C1 segment of cervical spinal cord (tissue), 14 donors: ENCODE measurements at places on chromosomes 11 and 22.

DNA sequence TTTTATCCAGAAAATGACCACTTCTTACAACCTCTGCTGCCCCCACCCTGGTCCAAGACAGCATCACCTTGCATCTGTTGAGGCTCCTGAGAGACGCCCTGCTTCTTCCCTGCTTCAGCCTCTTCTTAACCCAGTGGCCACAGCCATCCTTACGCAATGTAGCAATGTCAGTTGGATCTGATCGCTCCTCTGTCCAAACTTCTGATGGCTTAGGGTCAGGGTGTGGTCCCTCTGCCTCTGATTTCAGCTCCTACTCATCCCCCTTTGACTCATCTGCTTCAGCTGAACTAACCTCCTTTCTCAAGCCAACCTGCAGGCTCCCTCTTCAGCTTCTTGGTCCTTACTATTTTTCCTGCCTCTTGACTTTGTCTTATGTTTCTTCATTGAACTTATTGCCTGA, 280.8 kb downstream of the KIRREL3 start:
- no peak for DNase-seq

GRCh38 chr11:1120532-1121330, 37.0 kb upstream of the MUC5AC start:
- DNase-seq, result no peak

- no peak for DNase-seq
These were observed at the start of gene CFAP300 for GRCh38 chr11:102047305-102047924. Gene CFAP300, plus strand, starts transcription at chr11:102047437. Its CDS starts 34 bp downstream, at chr11:102047471.

- DNase-seq, result no peak
These were observed 13.5 kb upstream of the SPI1 start for GRCh38 chr11:47391711-47392432.

DNA sequence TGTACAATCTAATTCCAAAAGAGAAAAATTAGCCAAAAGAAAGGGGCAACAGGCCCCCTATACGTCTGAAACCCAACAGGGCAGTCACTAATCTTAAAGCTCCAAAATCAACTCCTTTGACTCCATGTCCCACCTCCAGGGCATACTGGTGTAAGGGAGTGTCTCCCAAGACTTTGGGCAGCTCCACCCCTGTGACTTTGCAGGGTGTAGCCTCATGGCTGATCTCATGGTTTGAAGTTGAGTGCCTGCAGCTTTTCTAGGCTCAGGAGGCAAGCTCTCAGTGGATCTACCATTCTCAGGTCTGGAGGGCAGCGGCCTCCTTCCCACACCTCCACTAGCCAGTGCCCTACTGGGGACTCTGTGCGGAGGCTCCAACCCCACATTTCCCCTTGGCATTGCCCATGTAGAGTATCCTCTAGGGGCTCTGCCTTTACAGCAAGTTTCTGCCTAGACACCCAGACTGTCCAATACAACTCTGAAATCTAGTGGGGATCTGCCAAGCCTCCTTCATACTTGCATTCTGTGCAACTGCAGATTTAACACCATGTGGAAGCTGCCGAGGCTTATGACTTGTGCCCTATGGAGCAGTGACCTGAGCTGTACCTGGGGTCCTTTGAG, 94.5 kb downstream of the TRIM29 start:
- DNase-seq, result no peak

- no peak for DNase-seq
These were observed 23.7 kb upstream of the RPS3 start for GRCh38 chr11:75375626-75376025.

DNA sequence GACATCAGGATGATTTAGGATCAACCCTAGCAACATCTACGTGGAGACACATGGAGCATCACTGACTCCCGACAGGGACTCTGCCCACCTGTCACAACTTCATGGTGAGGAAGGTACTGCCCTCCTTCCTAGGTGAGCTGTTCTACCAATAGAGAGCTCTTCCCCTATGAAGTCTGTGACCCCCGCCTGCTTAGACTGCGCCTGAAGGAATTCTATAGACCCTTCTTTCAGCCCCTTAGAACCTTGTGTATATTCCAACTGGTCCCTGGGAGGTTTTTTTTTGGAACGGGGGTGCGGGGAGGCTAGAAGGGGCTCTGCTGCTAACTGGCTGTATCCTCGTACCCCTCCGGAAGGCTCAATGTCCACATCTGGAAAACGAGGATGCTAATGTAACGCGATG, 566 bp downstream of the INTS4 start:
- DNase-seq, result no peak

DNA sequence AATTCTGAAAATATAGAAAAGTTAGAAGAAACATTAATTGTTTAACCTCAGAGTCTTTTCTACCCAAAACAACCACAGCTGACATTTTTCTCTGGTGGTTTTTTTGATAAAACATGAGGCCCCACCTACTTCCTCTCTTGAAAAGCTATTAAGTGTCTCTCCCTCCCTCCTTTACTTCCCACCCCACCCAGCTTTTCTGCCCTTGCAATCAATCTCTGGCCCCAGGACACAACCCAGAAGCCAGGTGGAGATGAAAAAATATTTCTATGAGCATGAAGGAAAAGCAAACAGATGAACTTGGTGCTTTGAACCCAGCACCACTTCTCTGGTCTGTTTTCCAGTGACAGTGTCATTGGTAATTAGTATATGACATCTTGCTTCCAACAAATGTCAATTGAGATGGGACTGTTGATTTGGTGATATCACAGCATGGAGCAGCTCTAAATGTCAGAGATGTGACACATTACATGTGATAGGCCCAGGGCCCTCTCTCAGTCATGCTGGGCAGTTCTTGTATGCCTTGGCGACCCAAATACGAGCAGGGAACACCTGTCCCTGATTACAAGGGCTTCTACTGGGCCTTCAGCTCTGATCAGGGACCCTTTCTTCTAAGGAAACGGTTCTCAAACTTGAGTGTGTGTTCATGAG, 23.9 kb upstream of the TMPRSS13 start:
- no peak for DNase-seq

DNA sequence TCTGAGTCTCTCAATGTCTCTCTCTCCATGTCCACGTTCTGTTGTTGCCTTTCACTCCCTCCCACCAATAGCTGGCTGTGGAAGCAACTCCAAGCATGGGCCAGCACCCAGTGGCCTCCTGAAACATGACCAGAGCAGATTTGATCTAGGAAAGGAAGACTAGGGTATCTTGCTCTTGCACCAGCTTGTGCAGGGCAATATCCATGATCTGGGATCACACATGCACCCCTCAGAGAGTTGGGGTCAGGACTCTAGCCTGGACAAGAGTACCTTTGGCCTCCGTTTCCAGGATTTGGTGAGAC, 34.5 kb upstream of the RIC3 start:
- DNase-seq, result no peak

DNA sequence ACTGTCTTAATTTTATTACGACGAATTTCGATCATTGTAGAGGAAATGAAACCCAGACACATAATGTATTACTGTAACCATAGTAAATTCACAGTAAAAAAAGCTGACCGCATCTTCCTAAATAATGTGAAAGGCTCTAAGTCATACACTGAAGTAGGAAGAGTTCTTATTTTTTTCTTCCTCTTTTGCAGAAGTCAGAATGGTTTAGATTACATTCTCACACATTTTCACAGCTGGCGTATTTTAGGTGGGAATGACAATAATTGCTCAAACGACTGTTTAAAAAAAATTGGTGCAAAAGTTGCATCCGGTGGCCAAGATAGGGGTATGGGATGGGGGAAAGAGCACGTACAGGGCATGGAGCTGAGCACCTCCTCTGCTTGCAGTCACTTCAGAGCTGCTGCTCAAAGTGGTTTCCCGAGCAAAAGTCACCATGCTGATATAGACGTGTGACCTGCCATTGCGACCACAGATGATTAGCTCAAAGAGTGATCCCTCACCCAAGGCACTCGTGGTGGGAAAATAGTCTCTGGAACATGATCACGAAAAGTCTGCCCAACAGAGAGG, 35.3 kb downstream of the MMP13 start:
- no peak for DNase-seq

DNA sequence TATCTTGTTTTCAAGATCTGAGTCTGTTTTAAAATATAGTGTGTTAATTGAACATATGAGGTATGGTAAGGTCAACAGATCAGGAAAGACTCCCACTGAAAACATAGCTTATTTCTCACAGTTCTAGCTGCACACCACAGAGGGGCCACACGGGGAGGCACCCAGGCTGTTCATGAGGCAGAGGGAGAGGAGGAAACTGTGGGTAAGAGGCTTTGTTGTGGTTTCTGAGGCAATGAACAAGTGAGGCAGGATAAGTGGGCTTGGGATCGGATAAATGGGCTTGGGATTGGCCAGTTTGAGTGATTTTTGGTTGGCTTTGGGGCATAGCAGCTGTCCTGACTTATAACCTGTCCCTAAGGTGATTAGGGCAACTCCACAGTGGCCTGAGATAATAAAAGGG, 242.1 kb downstream of the LUZP2 start:
- DNase-seq, result no peak

GRCh38 chr11:115126515-115127208, 377.6 kb downstream of the CADM1 start:
- DNase-seq, result no peak

DNA sequence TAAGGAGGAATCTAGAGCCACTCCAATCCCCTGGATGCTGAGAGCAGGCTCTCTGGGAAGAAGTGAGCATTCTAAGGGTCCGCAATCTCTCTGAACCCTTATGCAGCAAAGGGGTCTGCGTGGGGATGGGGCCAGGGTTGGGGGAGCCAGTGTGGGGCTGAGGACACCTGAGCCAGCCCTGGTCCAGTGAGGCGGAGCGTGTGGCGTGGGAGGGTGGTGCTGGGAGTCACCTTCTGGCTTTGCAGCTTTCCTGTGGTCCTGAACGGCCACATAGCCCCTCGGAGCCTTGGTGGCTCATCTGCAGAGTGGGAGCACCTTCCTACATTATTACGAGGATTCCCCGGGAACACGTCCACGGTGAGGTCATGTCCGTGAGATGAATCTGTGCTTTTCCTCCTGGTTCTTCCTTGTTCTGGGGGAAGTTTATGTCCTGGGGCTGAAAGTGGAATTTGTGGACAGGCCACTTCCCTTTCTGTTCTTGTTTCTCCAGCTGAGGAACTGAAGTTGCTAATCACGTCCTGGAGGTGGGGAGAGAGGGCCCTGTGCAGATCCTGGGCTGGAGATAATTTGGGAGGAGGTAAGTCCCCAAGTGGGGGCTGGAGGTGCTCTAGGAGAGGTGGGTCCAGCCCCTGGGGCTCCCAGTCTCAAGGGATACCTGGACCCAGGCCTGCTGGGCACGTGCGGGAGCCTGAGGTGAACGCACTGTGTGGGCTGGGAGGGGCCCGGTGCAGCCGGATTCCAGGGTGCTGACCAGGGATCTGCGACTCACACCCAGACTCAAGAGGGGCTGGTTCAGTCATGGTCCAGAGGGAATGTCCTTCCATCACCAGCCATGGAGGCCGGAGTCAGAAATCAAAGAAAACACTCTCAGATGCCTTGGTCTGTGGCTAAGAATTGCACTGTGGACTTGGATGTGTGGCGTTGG, 6.1 kb downstream of the MRGPRE start:
- no peak for DNase-seq

- DNase-seq, result no peak
These were observed 38.0 kb downstream of the OSBPL5 start for GRCh38 chr11:3126901-3127691.

DNA sequence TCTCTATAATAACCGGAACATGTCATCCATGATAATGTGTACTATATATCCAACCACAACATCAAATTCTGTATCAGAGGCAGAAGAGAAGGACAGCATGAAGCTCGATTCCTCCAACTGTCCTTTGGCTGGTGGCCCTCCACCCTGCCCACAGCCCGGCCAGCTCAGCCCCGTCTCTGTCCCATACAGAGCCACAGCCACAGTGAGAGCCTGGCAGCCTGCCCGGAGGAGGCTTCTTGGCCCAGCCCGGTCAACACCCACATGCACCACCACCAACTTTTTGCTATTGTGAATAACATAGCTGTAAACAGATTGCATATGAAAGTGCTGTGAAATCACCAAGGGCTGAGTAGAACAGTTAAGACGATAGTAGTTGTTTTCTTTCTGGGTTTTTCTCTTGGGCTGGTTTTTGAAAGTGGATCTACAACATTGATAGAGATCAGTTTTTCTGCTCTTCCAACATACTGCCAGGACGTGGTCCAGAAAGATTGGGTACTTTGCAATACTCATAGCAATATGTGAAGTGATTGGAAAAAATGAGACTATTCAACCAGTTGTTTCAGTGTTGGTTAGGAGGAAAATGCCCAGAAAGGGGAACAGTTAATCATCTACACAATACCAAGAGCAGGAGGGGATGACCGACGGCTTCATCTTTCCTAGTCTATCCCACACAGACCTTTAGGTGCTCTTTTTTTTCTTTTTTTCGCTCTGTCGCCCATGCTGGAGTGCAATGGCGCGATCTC, 6.9 kb upstream of the TUBA8 start:
- no peak for DNase-seq

DNA sequence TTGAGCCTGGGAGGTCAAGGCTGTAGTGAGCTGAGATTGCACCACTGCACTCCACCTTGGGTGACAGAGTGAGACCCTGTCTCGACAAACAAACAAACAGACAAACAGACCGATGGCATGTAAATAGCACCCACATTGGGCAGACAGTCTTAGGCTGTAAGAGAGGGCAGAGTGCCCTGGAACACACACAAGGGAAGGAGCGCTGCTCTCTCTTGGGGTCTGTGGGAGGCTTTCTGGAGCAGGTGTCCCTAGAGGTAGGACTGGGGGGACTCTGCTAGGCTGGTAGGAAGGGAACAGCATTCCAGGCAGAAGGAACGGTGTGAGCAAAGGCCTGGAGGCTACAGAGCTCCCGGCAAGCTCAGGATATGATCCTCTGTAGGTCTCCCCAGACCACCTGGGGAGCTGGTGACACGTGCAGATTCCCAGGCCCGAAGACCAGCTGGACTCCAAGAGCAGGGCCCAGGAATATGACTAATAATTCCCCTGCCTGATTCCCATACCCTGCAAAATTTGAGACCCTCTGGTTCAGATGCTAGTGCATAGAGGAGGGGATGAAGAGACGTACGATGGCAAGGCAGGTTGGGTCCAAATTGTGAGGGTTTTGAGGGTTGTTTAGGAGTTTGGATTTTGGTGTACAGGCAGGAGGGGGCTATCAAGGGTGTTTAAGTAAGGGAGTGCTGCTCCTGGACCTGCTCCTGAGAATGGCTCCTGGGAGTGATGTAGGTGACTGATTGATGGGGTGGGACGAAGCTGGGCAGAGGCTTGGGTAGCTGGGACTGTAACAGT, 11.6 kb downstream of the SMIM38 start:
- DNase-seq, result no peak

- no peak for DNase-seq
These were observed 39.1 kb upstream of the GLYAT start for GRCh38 chr11:58770627-58771457.

GRCh38 chr11:110972640-110973039, 260.4 kb upstream of the ARHGAP20 start:
- no peak for DNase-seq

DNA sequence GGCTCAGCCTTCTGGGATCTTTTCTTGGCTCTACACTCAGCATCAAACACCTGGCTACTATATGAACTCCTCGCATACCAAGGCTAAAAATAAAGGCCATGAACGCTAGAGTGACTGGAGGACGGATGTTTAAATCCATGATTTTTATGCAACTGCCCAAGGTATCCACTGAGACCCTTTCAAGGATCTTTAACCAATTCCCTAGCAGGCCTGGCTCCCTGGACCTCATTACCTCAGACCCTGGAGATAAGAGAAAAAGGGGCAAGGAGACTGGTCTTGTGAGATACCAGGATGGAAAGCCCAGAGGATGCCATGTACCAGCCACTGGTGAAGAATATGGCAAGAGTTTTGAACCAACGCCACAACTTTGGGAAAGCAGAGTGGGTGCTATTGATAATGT, at the start of gene OR51G2:
Gene OR51G2, minus strand, starts transcription at position 101 of the 400 bp plus-strand sequence. CDS start 3,687 bp downstream, outside the sequence.
- no peak for DNase-seq
